ENCODE measurements at places on chromosomes 13 and 19.

GRCh38 chr19:13861714-13862531, 15.0 kb upstream of the NANOS3 start:
- peak; percentile 77 for DNase-seq

DNA sequence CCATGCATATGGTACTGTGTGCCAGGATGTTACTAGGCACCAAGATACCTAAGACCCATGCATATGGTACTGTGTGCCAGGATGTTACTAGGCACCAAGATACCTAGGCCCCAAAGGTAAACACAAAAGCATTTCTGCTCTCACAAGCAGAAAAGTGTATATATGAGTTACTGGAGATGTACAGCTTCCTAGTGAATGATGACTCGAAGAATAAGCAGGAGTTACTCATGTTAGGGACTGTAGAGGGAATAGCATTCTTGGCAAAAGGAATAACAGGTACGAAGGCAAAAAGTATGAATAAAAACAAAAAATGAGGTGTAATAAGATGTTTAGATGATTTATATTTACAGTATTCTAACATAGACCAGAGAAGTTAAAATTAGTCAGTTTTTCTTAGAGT, 383.7 kb downstream of the DIAPH3 start:
- no peak for DNase-seq

DNA sequence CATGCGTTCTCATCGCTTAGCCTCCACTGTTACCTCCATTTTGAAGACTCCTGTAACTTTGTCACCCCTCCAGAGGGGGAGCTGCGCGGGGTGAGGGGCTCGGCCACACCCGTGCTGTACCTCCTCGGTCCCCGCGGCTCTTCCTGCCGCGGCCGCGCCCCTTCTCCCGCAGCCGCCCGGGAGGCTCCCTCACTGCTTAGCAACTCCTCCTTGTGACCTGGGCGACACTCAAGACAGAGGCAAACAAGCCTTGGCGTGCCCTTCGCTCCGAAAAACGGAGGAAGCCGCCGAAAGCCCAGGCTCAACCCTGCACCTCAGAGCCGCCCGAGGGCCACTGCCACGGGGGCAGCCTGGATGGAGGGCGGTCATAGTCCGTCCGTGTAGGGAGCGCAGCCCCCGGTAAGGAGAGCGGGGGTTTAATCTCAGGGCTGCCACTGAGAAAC, 494.3 kb downstream of the FOXO1 start:
- no peak for DNase-seq

GRCh38 chr13:114152831-114153371, 20.5 kb upstream of the RASA3 start:
- no peak for DNase-seq

- DNase-seq, result no peak
Measured at GRCh38 chr13:109400209-109400608, 386.2 kb downstream of the IRS2 start.

DNA sequence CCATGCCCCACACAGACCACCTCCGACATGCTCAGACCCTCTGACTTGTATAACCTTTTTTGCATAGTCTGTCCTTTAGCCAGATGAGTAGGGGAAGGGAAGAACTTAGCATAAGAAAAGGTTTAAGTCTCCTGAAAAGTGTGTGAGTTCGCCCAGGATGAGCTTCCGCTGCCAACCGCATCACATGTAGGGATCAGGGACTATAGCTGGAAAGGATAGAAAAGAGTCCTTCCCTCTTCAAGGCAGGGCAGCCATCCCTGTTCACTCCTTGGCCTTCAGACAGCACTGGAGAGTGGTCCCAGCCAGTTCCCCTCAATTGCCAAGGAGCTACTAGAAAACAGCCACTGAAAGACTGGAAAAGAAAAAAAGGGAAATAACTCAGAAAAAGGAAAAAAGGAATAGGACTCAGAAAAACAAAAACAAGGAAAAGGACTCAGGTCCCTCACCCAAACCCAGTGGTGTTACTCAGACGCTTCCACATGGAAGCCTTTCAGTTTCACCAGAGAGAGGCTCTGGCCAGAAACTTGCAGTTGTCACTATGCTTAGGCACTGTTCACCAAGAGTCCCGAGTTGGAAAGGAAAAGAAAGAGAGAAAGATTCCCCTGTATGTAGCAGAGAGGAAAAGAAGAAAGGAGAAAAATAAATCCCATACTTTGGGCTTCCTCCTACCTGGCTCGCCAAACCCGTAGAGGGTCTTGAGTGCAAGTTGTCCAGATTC, 5.6 kb upstream of the TM9SF2 start:
- no peak for DNase-seq

DNA sequence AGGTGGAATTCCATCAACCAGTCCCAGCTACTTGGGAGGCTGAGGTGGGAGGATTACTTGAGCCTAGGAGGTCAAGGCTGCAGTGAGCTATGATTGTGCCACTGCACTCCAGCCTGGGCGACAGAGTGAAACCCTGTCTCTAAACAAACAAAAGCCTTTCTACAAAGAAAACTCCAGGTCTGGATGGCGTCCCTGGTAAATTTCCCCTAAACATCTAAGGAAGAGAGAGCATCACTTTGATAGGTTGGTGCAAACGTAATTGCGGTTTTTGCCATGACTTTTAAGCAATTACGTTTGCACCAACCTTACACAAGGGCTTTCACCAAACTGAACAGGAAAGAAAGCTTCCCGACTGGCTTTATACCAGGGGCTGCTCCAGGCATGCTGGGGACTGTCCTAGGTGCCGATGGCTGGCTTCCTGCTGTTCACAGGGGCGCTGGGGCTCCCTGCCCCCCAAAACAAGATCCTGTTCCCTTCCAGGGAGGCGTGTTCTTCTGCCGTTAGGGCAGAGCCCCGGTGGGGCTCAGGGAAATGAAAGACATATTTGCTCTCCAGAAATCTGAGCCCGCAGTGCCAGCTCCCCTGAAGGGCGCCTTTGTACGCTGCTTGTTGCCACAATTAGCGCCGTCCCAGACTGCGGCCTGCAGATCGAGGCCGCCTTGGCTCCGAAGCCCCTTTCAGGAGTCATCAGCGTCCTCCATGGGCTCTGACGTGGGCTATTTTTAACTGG, 38.7 kb upstream of the KLF2 start:
- DNase-seq, result peak; percentile 29

DNA sequence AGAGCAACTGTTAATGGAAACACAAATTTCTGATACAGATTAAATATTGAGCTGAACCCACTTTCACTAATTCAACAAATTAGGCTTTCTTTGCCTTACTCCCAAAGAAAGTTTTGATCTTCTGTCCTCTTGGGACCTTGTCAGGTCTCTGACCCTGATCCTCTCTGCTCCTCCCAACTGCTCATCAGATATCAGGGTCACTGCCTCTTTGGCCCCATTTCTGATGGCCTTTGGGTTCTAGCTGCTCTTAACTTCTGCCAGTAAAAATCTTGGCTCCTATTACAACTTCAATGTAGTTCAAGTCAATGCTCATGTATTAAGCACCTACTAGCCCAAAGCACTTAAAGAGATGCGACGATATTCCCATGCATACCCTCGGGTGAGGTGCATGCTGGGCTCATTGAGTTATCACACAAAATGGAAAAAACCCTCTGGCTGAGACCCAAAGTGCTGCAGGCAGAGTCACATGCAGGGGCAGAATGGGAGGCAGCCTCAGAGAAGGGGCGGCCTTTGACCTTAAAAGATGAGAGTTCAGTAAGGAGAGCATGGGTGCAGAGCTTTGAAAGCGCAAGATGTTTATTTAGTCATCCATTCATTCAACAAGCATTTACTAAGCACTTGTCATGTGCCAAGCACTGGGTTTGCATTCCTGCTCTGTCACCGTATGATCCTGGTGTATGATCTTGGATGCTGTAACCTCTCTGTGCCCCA, 183.4 kb downstream of the USP12 start:
- no peak for DNase-seq

- no peak for DNase-seq
Measured at GRCh38 chr19:29311191-29311790, 98.3 kb upstream of the UQCRFS1 start.

DNA sequence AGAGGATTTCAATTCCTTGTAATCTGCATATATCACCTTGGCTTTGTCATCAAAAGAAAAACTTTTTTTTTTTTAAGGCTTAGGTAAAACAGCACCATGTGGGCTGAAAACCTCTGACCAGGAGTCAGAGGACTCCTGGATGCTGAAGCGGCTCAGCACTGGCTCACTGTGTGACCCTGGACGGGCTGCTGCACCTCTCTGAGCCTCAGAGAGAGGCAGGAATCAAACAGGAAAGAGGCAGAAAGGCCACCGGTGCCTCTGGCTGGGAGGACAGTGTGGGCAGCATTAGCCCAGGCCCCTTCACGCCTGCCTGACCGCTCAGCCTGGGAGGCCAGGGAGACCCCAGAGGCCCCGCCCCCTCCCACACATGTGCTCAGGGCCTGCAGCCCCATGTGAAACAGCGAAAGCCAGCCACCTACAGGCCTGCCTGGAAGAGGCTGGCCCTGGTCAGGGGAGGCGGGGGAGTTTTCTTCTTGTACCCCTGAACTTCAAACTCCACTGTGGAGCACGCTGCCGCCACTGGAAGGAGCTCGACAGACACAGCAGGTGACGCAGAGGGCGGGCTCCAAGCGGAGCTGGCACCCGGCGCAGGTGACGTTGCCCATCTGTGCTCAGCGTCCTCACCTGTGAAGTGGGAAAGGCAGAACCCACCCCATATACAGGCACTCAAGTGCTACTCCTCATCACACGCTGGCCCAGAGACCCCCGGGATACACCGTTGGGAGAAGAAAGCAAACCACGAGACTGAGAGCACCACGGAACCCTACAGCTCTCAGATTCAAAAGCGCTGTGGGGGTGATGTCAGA, 39.7 kb downstream of the MLLT1 start:
- DNase-seq, result no peak

- no peak for DNase-seq
Measured at GRCh38 chr13:32895296-32895695, 120.9 kb upstream of the KL start.

- DNase-seq, result no peak
Measured at GRCh38 chr13:45353895-45354294, 12.9 kb upstream of the TPT1 start.

DNA sequence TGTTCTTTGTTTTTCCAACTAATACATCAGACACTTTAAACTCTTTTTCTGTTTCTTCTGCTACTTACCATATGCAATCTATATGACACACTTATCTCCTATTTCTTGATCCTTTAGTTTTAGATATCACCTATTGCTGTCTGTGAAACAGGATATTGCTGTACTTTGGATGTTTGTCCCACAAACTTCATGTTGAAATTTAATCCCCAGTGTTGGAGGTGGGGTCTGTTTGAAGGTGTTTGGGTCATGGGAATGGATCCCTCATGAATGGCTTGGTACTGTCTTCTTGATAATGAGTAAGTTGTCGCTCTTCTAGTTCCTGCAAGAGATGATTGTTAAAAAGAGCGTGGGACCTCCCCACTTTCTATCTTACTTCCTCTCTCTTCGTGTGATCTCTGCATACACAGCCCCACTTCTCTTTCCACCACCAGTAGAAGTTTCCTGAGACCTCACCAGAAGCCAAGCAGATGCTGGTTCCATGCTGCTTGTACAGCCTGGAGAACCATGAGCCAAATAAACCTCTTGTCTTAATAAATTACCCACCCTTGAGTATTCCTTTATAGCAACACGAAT, 244.2 kb downstream of the NHLRC3 start:
- no peak for DNase-seq

DNA sequence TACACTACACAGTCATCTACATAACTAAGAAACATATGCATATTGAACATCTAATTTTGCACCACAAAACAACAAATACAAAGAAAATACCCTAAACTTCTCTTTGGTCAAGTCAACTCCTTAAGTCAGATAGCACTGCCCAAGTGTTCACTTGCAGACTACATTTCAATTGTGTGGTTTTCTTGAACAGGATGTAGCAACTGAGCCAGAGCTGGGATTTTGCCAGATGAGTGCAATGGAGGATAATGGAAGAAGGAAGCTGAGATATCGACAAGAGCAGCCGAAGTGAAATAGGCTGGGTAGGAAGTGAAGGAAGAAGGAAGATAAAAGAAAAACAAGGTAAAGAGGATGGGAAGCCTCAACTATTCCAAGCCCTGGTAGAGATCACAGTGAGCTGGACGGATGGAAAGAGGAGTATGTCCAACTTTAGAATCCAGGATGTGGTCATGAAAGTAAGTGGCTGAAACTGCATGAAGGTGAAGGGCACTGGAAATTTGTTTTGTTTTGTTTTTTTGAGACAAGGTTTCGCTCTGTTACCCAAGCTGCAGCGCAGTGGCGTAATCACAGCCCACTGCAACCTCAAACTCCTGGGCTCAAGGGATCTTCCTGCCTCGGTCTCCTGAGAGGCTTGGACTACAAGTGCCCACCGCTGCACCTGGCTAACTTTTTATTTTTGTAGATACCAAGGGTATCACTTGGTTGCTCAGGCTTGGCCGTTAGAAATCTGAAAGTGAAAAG, 15.0 kb downstream of the NUFIP1 start:
- DNase-seq, result peak; percentile 74

DNA sequence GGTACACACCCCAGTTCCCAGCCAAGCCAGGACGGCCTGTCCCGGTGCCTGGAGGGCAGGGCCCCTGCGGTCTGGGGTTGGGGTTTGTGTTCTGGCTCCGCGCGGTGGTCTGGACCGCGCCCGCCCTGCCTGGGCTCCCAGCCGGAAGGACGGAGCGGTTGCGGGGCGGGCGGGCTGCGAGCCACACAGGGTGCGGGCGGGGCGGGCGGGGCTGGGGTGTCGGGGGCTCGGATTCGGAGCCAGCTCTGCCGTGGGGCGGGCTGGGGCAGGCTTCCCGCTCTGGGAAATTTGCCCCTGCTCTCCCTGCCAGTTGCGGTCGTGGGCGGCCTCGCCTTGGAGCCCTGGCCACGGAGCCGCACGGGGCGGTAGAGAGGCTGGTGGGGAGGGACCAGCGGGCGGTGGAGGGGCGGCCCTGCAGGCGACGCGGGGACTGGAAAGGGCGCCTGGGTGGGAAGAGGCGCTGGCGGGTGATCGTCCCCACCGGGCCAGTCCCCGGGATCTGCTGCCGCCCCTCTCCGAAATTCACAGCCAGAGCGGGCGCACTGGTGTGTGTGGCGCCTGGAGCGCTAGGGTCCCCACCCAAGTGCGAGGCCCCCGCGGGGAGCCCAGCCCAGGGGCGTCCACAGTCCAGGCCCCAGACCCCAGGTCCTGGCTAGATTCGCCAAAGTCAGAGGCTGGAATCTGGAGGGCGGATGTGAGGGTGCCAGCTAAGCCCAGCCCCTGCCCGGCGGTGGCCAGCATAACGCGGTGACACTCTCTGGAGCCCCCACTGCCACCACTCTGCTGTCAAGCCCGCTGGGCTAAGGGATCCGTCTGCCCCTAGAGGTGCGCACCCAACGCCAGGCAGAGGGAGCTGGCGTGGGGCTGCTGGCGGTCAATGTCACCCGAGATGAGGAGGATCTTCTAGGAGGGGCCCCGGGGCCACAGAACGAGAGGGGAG, 11.0 kb upstream of the ZNF492 start:
- no peak for DNase-seq

- peak; percentile 59 for DNase-seq
Measured at GRCh38 chr13:51740698-51741097, 63.3 kb downstream of the DHRS12 start.

- no peak for DNase-seq
Measured at GRCh38 chr13:37925878-37926473, 56.4 kb upstream of the TRPC4 start.

DNA sequence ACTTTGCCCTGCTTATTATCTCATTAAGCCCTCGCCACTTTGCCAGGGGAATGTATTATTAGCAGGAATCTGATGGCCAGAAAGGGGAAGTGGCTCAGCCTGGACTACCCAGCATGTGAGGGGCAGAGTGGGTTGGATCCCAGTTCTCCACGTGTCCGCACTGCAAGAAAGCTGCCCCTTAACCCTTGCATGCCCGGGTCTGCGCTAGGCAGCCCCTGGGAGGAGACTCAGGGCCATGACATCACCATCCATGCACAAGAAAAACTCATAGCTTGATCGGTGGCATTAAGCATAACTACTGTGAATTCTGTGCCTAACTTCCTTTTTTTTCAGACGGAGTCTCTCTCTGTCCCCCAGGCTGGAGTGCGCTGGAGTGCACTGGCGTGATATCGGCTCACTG, 8.9 kb downstream of the CACNG8 start:
- DNase-seq, result no peak

- no peak for DNase-seq
Measured at GRCh38 chr19:18091217-18091608, 4.5 kb upstream of the IL12RB1 start.

Measured in astrocyte (in vitro differentiated cells and primary cell).